A549 treated with CpdA at 1 μM for 4 hours (cell line): ENCODE measurements at places on chromosomes 1 and 21. TPM values are rescaled to one million over a fixed set of nuclear protein-coding genes. Genes with fewer than 3 reads are reported as not detected.

Gene IL19
- total RNA-seq: not detected in 5 replicates

Gene AMY2B
- total RNA-seq: 0.35 to 0.84 TPM (median 0.40 TPM) in 5 replicates

Gene VWA5B1
- not detected in 5 replicates for total RNA-seq

Gene DMRTA2
- 0.13 to 0.29 TPM (median 0.24 TPM) in 5 replicates for total RNA-seq

Gene SPATA46
- not detected in 5 replicates for total RNA-seq
